ENCODE measurements at places on chromosomes 6 and 20.

DNA sequence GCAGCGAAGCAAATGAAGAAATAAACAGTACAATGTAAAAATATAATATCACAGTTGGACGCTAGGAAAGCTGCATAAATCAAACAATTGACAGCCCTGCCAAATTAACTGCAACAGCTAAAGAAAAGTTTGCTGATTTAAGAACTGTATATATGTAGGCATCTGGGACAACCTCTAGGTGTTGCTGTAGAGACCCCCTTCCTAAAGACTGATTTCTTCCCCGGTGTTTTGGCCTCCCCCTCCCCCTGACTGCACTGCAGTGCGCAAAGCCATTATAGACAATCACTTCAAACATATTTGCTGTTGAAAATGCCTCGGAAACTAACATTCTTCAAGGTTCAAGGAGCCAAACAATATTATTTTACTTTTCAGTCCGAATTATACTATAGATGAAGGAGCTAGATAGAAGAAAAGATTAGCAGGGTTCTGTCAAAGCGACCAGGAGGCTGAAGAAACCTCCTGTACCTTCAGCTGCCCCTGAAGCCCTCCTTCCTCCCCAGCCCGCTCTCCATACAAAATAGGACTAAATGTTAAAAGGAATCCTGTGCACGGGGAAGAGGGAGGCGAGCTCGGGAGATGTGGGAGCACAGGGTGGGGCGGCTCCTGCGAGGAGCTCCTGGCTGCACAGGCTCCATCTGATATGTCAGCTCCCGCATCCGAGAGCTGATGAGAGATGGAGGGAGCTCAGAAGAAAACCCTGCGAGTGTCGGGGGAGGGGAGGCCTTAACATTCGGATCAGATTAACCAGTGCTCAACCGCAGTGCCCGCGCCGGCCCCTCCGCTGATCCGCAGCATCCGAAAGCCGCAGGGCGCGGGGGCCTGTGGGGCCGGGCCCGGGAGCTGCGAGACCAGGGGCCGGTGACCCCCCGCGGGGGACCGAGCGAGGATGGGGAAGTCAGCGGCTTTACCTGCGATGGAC is 822 bp downstream of the ELOVL4 start:
- peak; percentile 45 for DNase-seq

- DNase-seq = no peak
Measured at GRCh38 chr6:169499848-169500247, 202.0 kb downstream of the WDR27 start.

DNA sequence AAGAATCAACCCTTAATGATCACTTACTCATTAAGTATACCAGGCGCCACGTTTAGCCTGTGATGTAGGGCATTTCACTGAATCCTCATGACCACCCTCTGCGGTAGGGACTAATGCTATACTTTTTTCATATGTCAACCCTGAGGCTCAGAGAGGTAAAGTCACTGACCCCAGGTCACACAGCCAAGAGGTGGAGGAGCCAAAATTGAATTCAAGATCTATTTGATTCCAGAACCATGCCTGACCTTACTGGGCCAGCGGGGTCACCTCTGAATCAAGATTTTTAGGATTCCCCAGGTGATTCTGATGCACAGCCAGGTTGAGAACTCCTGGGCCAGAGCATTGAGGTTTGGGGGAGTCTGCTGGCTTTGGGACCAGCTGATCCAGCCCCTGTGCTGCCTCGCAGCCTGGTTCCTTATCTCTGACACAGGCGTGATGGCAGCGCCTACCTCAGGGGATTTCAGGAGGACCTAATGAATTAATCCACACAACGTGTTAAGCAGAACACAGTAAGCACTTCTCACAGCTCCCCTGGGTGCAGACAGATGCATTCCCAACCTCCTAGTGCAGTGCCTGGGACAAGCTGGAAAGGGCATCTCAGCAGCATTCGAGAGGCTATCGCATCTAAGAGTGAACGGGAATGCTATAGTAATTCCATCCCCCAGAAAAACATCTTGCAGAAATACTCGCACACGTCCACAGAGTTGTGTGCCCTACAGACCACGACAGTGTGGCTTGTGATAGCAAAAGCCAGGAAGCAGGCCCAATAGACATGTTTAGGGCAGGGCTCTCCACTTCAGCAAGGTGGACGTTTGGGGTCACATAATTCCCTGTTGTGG is 101.4 kb upstream of the PTPN1 start:
- no peak for DNase-seq

DNA sequence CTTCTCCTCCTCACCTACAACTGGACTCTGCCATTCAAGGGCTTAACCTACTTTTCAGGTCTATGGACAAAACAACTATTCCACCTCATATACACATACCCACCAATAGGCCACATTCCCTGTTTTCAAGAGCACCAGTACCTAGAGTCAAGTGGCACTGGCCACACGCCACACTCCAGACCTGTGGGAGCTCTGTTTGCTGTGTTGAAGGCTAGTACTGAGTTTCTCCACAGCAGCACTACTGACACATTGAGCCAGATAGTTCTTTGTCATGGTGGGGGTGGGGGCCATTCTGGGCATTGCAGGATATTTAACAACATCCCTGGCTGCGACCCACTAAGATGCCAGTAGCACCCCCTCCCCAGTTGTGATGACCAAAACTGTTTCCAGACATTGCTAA is 84.1 kb downstream of the RALGAPA2 start:
- DNase-seq = no peak

DNA sequence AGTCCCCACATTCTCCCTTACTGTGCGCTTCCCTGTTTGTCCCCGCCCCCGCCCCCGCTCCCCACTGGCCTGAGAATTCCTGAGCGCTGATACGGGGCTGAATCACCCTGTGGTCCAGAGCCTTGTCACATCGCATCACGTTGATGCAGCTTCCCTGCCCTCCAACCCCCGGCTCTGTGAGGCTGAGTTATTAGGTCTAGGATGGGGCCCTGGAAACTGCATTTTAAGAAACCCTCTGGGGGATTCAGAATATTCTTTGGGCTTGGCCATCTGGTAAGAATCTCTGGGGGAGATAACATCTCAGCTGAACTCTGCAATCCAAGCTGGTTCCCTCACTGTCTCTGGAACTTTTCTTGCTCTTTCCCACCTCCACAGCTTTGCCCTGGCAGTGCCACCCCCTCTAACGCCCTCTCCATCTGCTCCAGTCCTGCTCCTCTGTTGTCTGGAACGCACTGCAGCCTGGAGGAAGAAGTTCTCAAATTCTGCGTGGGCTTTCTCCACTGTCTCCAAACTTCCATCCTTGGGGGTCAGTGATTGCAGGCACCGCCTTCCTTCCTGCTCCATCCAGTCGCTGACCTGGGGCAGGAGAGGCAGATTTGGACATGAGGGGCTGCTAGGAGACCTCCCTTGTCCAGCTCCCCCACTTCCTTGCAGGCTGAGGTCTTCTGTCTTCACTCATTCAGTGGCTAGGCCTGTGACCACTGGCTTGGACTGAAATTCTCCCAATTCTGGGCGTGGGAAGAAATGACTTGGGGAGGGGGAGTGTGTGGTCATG is 42.6 kb downstream of the KIAA1755 start:
- DNase-seq = peak; percentile 98

DNA sequence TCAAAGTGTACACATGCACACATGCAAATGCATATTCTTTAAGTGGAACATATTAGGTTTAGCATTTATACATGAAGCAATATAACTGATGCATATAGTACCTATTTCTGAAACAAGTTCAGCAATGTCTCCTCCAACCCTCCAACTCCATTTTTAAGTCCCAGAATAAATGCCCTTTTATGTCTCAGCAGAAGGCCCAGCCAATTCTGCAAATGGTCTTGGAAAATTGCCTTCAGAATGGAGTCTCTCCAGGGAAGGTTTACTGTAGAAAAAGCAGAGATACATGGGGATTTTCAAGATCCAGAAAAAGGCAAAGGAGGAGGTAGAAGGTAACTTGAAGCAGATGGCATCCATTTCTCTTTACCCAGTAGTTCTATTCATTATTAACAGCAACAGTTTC is 633.3 kb downstream of the MAFB start:
- DNase-seq = no peak

- DNase-seq = peak; percentile 74
Measured at GRCh38 chr6:137697267-137697938, 169.7 kb upstream of the TNFAIP3 start.

DNA sequence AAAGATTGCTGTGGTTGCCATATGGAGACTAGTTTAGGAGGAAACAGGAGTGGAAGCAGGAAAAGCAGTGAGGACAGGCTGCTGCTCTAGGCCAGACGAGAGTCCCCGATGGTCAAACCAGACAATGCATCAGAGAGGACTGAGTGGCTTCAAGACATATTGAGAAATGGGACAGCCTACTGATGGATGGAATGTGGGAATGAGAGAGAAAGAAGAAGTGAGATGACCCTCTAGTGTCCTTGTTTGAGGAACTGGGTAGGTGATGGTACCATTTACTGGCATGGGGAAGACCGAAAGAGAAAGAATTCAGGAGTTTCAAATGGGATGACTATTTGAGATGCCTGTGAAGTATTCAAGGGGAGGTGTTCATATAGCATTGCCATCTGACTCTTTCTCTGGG is 111.8 kb upstream of the LAMP5 start:
- no peak for DNase-seq

- peak; percentile 43 for DNase-seq
Measured at GRCh38 chr20:62010551-62011402, 54.9 kb downstream of the TAF4 start.

- peak; percentile 42 for DNase-seq
Measured at GRCh38 chr20:50635676-50636600, 55.4 kb downstream of the RIPOR3 start.

DNA sequence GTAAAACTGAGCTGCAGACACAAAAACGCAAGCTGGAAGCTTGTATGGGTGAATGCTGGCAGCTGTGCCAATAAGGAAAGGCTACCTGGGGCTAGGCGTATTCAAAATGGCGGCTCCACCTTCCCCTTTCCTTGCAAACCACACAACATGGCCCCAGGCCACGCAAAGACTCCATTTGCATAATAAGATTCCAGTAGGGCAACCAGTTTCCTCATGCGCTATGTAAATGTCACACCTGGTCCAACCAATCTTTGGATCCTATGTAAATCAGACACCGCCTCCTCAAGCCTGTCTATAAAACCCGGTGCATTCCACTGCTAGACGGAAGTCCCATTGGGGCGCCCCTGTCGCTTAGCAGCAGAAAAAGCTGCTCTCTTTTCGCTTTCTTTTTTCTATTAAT is 505.9 kb upstream of the BTBD3 start:
- no peak for DNase-seq

GRCh38 chr6:53651764-53652401 is 13.7 kb downstream of the KLHL31 start:
- peak; percentile 53 for DNase-seq

DNA sequence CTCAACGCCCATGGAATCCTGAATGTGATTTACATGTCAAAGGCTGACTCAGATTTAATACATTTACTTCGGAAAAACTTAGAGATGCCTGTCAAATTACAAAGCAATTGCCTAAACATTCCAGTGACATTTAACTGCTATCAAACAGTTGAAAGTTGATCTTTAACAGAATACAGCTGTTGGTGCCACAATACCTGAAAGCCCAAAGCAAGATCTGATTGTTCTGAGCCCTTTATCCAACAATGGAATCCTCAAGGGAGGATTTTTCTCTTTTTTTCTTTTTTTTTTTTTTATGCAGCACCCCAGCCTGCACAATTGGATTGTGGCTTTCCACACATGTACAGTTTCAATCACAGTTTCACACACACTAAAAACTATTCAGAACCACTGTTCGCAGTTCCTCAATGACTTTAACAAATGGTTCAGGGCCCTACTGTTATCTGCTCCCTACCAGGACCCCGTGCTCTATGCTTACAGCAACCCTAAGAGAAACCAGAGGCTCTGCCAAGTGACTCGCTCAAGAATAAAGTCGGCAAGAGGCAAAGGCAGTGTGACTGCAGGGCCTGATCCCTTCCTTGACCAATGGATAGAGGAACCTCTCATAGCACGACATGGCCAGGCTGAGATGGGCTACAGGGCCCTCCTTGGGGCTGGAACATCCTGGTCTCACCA is 33.3 kb downstream of the EPB41L2 start:
- DNase-seq = peak; percentile 70

All from fibroblast of skin of abdomen (primary cell).